Left colon (tissue), 2 donors: ENCODE measurements at places on chromosomes 12 and 14. TPM values are rescaled to one million over a fixed set of nuclear protein-coding genes. Genes with fewer than 3 reads are reported as not detected.

The TSPAN11 gene
- total RNA-seq = 4.6 TPM

The MMP19 gene
- total RNA-seq = 6.4 TPM

The FGF6 gene
- not detected for total RNA-seq

The FMNL3 gene
- 8.0 TPM for total RNA-seq

The BAZ2A gene
- 107 TPM for total RNA-seq

The TMEM229B gene
- 10.3 TPM for total RNA-seq

DNA sequence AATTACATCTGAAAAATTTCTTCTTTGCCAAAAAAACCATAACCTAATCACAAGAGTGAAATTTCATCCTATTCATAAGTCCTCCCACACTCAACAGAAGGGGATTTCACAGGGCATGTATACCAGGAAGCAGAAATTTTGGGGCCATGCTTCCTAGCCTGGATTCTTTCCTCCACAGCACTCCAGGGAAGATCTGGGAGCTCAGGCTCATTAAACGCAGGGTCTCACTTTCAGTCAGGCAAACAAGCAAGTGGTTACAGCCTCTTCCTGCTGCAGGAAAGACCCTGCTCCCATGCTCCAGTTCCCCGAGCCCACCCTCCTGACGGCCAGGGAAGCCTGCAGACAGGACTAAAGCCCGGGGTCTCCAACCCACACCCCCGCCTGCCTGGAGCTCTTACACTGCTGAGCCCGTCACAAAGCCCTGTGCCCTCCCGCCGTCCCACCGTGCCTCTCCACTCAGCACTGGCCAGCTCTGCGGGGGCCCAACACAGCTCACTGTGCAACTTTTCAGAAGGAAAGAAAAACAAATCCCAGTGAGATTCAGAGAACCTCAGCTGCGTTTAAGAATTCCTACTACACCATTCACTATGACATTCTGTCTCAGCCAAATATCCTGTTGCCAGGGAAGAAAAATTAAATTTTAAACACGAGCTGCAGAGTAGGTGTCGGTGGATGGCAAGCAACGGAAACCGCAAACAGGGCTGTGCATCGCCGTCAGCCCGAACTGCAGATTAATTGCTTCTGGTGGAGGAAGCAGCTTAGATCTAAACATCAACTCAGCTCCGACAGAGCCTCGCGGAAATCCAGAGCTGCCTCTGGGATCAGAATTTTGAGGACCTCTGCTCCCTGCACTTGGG is 106.7 kb upstream of the SFSWAP start:
- no peak for DNase-seq

- no peak for DNase-seq
Measured at GRCh38 chr14:96195441-96196081, 9.1 kb upstream of the BDKRB2 start.

GRCh38 chr12:53101931-53102781 is 1.1 kb upstream of the SOAT2 start:
- DNase-seq = no peak

DNA sequence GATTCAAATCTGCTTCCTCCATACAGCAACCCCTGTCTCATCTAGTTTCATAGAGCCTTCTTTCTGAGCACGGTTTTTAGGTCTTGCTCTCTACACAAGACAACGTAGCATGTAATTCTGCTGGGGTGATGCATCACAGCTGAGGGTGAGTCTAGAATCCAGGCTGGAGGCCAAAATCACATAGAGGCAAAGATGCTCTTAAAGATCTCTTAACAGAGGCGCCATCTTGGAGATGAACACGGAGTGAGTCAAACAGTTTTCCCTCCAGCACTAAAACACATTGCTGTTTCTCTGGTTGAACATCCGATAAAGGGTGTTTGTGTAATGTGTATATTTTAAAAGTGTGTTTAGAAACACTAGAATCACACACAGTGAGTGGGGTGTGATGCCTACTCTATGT is 78.9 kb downstream of the NOS1 start:
- DNase-seq = no peak

- DNase-seq = no peak
Measured at GRCh38 chr12:32149489-32149888, 42.8 kb downstream of the BICD1 start.

DNA sequence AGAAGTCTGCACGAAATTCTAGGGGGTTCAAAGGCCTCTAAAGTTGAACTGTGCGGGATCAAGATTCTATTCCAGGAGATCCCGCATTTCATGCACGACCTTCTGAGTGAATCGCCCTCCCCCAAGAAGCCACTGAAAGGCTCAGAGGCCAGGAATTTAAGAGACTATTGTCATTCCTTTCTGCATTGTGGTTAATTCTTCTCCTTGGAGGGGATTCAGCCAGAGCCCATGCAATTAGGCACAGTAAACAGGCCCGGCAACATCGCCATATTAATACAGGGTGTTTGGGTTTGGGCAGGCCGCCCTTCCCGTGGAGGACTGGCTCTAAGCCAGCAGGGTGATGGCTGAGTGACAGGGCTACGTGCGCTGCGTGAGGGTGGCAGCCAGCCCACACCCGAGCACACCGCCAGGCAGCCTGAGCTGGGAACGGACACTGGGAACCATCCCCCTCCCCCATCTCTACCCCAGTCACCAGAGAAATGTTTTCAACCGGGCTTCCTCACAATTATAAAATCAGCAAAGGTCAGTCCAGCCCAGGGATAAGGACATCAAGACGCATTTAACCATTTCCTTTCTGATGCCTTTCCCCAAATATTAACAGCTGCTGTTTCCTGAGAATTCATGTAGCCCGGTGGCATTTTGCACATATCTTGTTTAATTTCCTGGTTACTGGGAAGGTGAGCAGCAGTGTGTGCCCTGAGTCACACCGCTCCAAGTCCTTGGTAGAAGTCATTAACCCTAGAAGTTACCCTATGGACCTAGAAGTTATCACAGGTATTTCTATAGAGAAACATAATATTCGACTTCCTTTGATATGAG is 12.5 kb downstream of the EGLN3 start:
- peak; percentile 83 for DNase-seq

DNA sequence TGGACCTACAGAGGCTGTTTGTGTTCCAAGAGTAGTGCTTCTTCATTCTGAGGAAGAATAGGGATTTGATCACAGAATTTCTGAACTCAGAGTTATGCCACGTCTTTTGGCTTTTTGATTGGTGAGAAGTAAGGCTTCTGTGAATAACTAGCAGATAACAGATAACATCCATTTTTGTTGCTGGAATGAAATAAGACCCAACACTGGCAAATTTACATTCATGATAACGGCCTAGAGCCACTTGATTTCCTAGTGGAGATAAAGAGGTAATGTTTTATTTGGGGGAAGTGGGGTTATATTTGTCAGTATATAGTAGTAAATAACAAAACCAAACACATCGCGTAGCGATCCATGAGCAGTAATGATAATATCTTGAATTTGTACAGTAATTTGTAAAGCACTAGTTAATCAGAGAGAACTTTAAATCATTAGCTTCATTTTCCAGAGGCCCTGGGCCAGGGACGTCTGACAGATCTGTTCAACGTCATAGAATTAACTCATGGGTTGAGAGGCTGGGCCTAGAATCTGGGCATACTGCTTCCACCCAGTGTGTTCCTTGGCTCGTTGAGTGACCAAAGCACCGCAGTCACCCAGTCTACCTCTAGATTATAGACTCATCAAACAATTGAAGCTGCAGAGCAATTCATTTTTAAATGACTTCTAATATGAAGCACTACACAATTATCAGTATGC is 79.6 kb downstream of the HMGA2 start:
- DNase-seq = no peak

DNA sequence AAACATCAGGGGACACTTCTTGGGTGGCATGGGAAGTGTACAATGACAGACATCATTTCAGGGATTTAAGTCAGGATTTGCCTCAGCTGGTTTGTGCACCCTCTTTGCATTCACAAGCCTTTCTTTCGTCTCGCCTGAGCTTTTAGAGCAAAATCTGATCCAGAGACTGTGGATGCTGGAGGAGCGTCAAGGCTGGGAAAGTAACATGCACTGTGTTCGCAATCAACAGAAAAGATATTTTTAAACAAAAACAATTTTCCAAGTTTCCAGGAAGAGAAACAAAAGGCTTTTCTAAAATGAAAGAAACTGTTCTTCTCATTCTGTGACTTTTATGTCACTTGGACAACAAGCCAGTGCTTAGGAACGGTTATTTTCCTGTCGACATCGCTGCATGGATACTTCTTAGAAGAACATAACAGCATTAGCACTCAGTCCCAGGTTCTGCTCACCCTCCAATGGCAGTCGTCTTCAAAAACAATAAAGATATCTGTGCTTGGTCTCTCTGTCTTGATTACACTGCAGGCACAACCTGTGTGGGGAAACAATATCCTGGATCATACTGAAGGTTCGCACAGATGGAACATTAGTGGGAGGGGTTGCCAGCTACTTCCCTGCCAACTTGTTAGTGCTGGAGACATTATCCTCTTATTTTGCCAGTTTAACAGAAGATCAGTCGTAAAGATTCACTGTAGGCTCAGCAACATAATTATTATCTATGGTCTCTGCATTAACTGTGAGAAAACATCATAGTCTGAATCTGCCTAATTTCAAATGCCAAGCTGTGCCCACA is 403.3 kb upstream of the ATP2B1 start:
- DNase-seq = no peak

- no peak for DNase-seq
Measured at GRCh38 chr12:1812650-1813302, 7.6 kb upstream of the LRTM2 start.

DNA sequence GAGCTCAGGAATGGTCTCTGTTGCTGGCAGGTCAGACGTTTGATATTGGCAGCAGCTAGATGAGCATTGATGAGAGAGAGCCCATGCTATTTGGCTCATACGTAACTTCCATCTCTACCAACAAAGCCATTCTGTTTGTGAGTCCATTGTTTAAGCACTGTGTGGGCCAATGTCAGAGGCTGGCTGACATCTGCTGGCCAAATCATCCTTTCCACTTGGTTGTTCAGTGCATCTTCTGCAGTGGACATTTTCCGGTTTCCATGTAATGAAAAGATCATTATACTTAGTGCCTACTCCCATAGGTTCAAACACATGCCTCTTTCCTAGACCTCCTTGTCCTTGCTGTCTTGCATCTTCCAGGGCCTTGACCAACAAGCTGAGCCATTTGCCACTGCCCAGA is 59.2 kb downstream of the IFT81 start:
- DNase-seq = no peak

- no peak for DNase-seq
Measured at GRCh38 chr12:106499628-106500027, 83.2 kb upstream of the RFX4 start.

- no peak for DNase-seq
Measured at GRCh38 chr12:98828802-98829600, 183.9 kb downstream of the APAF1 start.

- DNase-seq = no peak
Measured at GRCh38 chr14:65789363-65789762, 376.8 kb downstream of the FUT8 start.

DNA sequence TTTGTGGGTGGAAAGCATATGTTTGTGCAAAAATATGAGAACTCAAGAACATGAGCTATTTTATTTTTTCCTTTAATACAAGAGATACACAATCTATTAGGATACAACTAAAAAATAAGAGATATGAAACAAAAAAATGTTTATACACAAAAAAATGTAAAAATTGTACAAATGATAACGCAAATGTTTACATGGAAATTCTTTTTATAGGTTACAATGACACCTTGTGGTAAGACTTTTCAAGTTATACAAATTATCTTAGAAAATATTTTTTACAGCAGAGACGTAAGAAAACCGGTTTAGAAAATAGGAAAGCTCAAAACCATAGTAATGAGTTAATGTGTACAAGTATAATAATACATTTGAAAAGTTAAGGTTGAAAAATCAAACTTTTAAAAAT is 25.5 kb downstream of the CEP83 start:
- no peak for DNase-seq
